Fibroblast of skin of scalp (primary cell): ENCODE measurements at places on chromosomes 12 and 14.
A peak's percentile ranks its signal among the peaks of the same experiment; 100 is the strongest.

DNA sequence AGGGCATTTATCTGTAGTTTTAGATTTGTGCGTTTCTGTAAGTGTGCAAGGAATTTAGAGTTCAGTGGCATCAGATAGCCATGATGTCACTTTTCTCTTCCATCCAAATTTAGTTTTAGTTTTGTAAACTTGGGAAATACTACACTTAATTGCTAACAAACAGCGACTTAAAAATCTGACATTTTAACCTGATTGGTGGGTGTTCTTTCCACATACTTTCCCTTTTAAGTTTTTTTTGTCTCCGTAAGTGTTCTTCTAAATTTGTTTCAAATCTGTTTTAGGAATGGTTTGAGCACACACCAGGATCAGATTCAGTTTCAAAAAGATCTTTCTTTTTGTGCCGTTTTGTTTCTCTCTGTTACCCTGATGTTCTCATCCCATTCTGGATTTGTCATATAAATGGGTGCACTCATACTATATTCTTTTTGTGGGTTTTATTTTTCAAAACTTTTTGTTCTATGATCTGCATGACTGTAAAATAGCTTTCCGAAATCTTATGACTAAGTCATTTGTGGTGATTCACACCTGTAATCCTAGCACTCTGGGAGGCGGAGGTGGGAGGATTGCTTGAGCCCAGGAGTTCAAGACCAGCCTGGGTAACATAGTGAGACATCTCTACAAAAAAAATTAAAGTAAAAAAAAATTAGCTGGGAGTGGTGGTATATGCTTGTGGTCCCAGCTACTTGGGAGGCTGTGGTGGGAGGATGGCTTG is 58.9 kb downstream of the FBXO34 start:
- DNase-seq: no peak

DNA sequence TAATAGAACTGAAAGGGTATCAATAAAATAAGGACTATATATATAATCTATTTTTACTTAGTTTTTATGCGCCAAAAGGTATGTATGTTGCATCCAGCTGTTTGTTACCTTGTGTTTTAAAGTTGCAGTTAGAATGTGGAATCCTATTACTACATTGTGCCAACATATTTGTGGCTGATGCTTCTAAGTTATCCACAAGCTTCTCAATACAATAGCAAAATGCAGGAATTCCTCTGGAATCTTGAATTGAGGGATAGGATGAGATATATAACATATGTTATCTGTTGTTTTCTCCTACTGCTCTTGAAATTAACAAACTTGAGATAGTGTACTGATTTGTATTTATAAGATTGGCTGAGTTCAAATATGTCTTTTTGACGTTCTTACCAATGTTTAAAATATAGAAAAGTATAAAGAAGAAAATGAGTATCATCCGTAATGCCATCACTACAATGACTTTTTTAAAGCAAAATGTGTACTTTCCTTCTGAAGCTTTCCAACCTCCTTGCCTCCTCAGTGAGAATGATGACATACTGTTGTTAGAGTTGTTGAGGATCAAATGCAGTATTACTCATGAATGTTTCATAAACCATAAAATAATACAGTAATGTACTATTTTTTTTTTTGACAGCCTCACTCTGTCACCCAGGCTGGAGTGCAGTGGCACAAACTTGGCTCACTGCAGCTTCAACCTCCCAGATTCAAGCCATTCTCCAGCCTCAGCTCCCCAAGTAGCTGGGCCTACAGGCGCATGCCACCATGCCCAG is 6.6 kb downstream of the RAP1B start:
- peak; percentile 82 for DNase-seq

- DNase-seq: no peak
Measured at GRCh38 chr12:65741656-65742017, 82.6 kb upstream of the HMGA2 start.

GRCh38 chr12:120216742-120217605 is 16.1 kb upstream of the RPLP0 start:
- no peak for DNase-seq

DNA sequence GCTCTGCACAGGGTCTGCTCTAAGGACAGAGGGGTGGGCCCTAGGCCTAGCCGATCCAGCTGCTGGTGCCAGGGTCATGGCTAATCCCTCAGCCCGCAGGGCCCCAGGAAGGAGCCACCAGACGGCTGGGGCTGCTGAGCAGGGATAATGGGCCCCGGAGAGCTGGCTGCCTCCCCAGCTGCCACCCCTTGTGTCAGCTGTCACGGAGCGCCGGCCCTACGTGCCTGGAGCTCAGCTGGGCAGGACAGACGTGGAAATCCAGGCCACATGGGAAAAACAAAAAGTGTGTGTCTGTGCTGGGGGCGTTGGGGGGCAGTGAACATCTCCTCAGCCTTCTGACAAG is 36.2 kb downstream of the CHGA start:
- DNase-seq: no peak
